ENCODE measurements at places on chromosomes 3 and 15.

GRCh38 chr3:72427624-72428023, 420.6 kb downstream of the SHQ1 start:
- peak; percentile 28 for DNase-seq

DNA sequence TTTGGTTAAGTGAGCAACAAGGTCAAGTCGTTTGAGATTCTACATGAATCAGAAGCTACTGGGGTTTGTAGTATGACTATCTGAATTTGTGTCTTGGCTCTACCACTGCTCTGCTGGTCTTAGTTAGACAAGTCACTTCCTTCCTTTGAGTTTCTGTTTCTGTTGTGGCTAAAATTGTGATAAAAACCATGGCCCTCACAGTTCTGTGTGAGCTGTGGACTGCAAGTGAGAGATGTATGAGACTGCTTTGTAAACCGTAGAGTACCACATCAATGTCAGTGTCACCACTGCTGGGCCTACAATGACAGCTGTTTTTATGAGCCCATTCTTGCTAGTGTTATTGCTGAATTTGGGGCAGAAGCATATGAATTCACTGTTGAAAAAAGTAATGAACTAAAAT, 32.7 kb downstream of the RARB start:
- peak; percentile 82 for DNase-seq

GRCh38 chr15:94348084-94348483, 116.7 kb downstream of the MCTP2 start:
- DNase-seq, result no peak

- DNase-seq, result no peak
These were observed 48.5 kb downstream of the TM6SF1 start for GRCh38 chr15:83155942-83156341.

DNA sequence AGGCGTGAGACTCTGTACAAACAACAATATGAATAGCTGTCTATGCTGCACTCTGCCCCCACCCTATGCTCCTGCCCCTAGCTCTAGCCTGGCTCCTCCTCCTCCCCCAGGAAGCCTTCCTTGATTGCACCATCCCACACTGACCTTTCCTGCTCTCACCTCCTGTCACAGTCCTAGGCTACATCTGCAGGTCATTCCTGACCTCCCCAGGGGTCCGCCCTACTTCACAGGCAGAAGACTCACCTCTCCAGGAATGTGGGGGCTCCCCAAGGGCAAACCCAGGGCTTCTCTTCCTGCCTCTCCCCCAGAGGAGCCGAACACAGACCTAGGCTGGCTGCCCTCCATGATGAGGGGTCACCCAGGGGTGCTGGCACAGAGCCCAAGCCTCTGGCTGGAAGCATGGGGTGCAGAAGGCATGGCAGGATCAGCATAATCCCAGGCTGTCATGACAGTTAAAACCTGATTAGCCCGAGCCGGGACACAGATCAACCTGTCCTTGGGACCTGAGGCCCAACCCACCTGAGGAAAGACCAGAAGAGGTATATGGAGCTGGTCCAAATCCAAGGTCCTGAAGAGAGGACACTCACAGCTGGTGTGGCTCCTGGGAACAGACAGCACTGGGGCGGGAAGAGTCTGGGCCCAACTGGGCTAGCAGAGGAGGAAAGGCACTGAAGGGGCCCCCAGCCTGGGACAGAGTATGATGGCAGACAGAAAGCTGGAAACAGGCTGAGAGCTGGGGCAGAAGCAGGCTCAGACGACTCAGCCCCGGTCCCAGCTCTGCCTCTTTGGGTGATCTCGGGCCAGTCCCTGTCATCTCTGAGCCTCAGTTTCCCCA, 5.9 kb downstream of the SEMA7A start:
- DNase-seq, result no peak

GRCh38 chr3:196756732-196757131, 17.1 kb downstream of the PAK2 start:
- no peak for DNase-seq

DNA sequence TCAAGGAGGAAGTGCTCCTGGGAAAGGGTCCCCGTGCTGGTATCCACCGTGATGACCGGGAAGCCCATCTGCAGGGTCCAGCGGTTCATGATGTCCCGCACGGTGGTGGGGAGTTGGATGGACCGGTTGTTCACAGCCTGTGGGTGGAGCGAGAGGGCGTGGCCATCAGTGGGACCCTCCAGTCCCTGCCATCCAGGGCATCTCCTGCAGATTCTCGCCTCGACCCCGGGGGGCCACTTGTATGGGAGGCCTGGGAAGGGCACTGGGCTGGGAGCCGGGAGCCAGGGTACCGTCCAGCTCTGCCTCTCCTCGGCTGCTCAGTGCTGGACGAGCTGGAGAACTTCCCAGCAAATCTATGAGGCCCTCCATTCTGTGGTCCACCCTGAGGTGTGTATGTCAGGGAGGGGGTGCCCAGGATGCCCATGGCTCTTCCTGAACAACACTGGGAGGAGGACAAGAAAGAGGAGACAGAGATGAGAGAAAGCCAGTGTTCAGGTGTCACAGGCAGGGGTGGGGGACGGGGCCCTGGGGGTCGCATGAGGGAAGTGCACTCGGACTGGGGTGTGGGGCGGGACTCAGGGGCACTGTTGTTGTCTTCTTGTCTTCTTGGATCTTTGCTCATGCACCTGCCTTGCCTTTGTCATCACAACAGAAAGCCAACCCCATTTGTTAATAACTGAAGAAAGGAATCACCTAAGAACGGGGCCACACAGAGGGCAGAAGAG, 13.0 kb downstream of the ANPEP start:
- no peak for DNase-seq

- DNase-seq, result no peak
These were observed 346.6 kb upstream of the DCBLD2 start for GRCh38 chr3:99248130-99248529.
